CD8-positive, alpha-beta memory T cell (primary cell): ENCODE measurements at places on chromosomes 1 and 21. TPM values are rescaled to one million over a fixed set of nuclear protein-coding genes. Genes with fewer than 3 reads are reported as not detected.

LCK gene
- 297 TPM for total RNA-seq

TMEM51 gene
- 0.11 TPM for total RNA-seq

SIPA1L2 gene
- total RNA-seq = 12.2 TPM

FNBP1L gene
- total RNA-seq = 1.1 TPM

PIAS3 gene
- total RNA-seq = 16.7 TPM

SLC44A5 gene
- 0.24 TPM for total RNA-seq

TCEA3 gene
- total RNA-seq = 1.4 TPM

TRIM45 gene
- 1.3 TPM for total RNA-seq

KCNJ10 gene
- 0.13 TPM for total RNA-seq

GRCh38 chr1:152448095-152448494 lies 34.0 kb upstream of the CRNN start:
- no peak for DNase-seq

DNA sequence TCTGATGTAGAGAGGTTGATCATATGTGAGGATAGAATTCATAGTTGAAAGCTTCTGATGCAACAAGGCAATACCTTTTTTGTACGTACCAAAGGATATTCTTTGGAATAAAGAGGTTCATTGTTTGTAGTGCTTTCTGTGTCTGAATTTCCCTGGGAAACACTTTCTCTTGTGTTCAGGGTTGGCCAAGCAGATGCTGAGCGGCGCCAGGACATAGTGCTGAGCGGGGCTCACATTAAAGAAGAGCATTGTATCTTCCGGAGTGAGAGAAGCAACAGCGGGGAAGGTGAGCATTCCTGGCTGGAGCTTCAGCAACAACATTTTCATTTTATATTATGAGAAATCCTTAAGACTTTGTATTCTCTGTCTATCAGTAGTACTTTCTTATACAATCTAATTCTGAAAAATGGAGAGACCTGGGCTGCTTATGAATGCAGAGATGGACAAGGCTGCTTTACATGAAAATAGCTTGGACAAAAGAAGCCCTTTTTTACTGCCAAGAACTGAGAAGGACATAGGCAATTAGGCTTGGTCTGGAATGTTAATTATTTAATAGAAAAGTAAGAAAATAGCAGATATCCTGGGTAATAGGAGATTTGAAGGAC lies 85.2 kb downstream of the KIF1B start:
- DNase-seq = no peak

GRCh38 chr1:244964112-244964971 lies 100.0 kb upstream of the HNRNPU start:
- DNase-seq = peak; percentile 17

GRCh38 chr1:100866041-100866900 lies 28.4 kb downstream of the EXTL2 start:
- DNase-seq = no peak

- DNase-seq = no peak
Measured at GRCh38 chr1:165903672-165904071, 76.3 kb downstream of the UCK2 start.

DNA sequence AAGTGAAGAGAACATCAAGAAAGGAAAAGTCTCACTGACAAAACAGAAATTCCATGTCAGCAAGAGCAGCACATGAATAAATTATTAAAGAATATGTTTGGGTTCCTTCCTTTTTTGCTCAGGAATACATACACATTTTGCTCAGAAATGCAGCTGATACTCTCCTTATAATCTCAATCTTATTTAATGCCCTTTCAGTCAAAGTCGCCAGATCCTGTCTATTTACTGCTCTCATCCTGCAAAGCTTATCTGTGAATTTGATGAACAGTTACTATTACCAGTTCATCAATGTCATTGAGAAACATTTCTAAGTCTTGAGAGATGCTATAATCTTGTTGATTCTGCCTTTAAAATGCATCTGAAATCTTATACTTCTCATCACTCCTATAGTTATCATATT lies 543.1 kb upstream of the ZRANB2 start:
- no peak for DNase-seq

DNA sequence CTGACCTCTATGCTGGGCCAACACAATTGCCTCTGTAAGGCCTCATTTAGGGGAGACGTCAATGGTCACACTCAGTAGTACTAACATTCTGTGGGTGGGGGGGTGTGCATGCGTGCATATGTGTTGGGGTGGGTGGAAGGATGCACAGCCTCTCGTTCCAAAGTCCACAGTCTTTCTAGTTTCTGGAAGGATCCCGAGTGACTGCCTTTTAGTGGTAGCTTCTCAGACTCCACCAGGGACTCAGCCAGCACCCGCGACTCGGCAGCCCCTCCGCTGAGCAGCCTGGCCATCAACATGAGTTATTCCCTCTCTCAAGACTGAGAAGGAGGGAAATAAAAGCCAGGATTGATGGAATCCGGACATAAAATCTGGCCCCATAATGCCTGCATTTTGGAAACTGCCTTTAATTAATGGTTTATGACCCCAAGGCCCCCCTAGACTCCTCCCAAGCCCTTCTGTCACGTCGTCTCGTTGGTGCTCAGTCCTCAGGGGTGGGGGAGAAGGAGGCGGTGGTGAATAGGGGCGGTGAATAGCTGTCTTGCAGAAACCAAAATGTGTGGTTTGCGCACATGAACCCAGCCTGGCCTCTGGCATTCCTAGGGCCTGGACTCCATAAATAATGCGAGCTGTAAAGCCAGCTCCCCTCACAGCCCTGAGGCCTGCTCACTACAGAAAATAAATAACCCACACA lies 65.1 kb upstream of the TMEM51 start:
- DNase-seq = no peak

DNA sequence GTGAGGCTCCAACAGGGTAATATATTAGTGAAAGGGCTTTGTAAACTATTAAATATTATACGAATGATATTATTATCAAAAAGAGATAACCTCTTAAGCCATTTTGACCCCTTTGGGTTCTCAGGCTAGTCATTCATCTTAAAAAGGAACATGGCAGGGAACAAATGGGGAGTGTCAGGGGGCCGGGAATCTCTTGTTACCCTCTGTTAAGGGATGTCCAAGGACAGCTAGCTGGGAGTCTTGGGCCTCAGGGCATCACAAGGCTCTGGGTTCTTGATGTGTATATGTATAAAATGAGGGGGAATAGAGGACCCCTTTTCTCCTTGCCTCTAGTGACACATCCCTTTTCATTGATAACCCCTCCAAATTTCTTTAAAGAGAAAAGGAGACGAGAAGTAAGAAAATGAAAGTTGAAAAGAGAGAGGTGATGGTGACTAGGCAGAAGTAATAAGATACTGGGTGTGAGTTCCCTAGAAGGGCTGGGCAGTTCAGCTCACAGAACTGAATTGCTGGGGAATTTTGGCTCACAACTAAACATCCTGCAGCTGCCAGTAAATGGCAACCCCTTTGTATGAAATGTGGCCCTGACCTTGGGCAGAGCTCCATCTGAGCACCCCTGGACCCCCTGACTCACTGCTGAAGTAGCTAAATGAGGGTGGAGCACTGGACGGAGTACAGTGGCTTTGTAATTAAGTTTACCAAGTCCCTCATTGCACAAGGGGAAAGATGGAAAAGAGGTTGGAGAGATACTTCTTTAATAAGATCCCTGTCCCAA lies 20.0 kb upstream of the ZNF326 start:
- no peak for DNase-seq

- DNase-seq = peak; percentile 20
Measured at GRCh38 chr1:182614796-182615454, 10.7 kb upstream of the RGS16 start.

GRCh38 chr21:17921579-17922530 lies 102.7 kb upstream of the C21orf91 start:
- no peak for DNase-seq

- no peak for DNase-seq
Measured at GRCh38 chr1:79388694-79389361, 382.3 kb upstream of the ADGRL4 start.

DNA sequence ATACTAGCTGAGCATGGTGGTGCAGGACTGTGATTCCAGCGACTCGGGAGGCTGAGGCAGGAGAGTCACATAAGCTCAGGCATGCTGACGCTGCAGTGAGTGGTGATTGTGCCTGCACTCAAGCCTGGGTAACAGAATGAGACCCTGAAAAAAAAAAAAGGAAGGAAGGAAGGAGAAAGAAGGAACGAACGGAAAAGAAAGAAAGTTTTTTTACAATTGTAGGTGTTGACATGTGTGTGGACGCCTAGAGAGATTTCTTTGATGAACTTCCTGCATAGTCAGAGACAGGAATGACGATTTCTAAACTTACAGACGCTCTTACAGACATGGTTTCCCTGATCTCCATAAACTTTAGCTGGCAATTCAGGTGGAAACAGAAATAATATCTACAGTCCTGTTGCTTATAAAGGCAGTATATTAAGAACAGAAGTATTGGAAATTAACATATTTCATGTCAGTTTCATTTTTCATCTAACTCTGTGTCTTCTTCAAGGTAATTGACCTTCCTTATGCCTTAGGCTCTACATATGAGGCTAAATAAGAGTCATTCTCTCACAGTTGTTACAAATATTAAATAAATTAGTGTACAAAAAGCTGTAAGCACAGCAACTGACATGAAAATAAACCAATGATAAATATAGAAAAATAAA lies 4.1 kb downstream of the SAMSN1 start:
- no peak for DNase-seq

DNA sequence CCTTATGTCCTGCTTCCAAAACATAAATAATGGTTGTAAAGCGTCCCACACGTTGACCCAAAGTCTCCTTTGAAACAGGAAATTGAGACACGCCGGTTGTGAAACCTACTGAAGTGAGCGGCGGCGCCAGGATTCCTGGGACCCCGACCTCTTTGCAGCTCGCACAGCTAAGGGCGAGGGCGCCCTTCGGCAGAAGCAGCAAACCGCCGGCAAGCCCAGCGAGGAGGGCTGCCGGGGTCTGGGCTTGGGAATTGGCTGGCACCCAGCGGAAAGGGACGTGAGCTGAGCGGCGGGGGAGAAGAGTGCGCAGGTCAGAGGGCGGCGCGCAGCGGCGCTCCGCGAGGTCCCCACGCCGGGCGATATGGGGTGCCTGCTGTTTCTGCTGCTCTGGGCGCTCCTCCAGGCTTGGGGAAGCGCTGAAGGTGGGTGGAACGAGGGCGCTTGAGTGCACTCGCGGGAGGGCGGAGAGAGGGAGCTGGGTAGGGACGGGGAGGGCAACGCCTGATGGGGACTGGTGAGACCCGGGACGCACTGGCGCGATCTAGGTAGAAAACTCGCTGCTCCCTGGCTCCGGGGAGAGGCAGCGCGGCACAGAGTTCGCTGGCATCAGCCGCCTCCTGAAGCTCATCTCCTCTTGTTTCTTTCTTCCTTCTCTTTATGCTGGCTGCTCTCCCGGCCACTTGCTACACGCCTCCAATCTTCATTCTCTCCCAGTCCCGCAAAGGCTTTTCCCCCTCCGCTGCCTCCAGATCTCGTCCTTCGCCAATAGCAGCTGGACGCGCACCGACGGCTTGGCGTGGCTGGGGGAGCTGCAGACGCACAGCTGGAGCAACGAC lies at the start of gene CD1D:
Gene CD1D (plus strand): TSS at position 155 of the 836 bp plus-strand sequence. CDS start 207 bp downstream, at position 362.
- no peak for DNase-seq

- DNase-seq = no peak
Measured at GRCh38 chr1:221087919-221088318, 208.7 kb downstream of the HLX start.

DNA sequence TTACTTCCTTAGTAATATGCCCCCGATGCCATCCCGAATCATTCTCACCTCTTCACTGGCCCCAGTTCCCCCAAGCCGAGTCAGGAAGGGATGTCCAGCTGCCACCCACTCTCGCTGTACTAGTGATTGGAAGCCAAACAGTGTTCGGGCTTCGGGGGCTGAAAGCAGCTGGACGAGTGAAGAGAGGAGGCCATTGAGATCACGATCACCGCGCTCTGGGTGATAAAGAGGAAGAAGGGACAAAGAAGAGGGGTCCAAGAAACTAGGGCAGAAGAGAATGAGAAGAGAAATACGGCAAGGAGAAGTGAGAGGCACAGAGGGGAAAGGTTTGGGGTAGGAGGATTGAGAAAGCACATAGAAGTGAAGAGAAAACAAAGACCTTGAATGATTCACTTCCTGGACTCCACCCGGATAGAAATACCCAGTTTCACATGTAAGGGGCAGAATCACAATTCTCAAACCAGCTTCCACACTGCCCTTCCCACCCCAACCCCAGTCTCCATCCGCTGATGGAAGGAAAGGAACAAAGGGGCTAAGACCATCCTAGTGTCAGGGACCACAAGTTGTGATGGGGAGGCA lies 3.7 kb upstream of the SF3B4 start:
- DNase-seq = no peak

- DNase-seq = no peak
Measured at GRCh38 chr21:31752967-31753366, 21.0 kb upstream of the SCAF4 start.

- no peak for DNase-seq
Measured at GRCh38 chr1:8525216-8525557, 207.3 kb downstream of the SLC45A1 start.

GRCh38 chr1:178039891-178040290 lies 54.0 kb upstream of the RASAL2 start:
- DNase-seq = no peak

DNA sequence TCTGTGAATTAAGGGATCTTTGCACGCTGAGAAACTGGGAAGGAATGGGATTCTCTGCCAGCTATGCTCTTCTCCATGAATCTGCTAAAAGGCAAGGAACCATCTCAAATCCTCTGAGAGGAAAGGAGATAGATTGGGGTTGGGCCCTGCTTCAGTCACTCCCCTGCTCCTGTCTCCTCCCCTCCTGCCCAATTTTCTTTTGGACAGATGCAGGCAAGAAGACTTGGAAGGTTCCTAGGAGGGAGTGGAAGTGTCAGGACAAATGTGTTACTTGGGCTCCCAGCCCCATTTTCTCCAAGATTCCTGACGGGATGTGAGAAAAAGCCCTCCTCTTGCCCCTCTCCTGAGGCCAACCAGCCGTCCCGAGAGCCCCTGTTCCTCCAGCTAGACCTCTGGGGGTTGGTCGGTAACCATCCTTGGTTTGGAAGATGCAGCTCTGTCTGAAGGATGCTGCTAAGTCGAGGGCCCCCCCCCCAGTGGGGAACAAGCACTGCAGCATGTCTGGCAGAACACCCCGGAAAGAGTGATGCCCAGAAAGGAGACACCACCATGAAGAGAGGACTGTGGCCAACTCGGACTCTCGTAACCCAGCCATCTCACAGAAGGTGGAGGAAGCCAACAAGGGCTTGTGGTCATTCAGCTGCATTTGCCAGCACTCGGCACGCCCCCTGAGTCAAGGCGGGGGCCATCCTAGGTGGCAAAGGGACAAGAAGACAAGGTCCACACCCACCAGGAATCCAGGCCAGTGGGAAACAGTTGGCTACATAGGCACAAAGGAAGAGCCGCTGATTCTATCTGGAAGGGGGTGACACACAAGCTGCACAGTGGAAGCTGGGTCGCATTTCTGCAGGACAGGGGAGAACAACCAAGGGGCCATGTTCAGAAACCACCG lies 43.7 kb downstream of the CDK18 start:
- no peak for DNase-seq

GRCh38 chr1:162388615-162389014 lies 7.1 kb downstream of the C1orf226 start:
- no peak for DNase-seq

GRCh38 chr1:233379869-233380438 lies 52.4 kb downstream of the MAP3K21 start:
- no peak for DNase-seq
